ENCODE measurements at places on chromosomes 4 and X.

- no peak for DNase-seq
Measured at GRCh38 chr4:186829740-186830449, 106.2 kb upstream of the FAT1 start.

DNA sequence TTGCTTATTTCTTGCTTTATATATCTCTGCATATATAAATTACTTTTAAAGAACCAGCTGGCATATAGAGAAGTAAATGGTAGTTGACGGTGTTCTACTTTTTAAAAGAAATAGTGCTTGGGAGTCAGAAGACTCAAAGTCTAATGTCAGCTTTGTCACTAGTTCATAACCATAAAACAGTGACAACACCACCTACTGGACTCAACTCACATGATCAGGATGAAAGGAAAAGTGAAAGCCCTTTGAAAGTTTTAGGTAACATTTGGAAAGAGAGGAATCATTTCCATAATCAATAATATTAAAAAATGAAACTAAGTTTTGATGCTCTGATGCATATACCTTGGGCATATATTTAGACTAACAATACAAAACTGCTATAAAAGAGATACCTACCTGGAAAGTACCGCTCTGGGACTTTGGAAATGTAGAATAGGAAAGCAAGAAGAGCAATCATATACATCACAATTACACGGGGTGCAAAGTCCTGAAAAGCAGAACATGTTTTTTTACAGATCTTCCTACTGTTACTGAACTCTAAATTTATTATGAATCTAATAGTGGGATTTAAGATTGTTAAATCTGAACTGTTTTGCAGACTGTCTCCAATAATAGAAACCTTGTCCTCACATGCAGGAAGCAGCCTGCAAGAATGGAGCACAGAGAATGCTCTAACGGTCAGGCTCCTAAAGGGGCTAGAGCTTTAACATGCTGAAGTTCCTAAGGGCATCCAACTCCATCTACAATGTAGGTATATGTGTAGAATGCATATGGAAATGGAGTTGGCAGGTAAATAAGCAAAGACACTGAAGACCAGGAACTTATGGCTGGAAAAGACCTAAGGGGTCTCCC lies 15.6 kb downstream of the PAQR3 start:
- no peak for DNase-seq

GRCh38 chrX:108224218-108224617 lies 132.6 kb downstream of the ATG4A start:
- DNase-seq = no peak

DNA sequence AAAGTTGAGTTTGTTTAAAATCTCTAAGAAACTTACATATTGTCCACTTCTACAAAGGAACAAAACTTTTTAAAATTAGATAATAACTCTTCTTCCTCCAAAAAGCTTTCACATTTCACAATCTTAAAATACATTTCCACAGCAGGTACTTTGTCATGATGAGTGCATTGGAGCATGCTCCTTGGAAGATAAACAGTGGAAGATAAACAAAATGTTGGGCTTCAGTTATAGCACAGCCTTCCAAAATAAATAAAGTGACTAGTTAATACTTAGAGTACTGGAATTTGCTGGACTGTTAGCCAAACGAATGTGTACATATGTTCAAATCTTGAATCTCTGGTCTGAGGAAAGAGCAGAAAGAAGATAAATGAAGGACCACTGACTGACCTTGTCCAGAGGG lies 54.9 kb upstream of the PDE5A start:
- DNase-seq = no peak

DNA sequence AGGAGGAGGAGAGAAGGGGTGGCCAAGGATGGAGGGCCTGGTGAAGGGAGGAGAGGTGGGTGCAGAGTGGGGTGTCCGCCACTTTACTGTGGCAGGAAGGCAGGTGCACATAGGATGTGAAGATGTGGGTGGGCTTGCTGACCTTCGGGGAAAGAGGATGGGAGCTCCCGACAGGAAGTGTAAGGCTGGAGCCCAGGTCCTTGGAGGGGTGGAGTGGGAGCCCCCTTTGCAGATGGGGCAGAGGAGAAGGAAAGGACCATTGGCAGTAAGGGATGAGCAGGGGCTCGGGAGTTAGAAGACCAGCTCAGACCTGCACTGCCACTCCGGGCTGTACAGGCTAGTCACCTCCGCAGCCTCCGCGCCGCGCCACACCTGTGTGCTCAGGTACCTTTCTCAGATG lies 89.5 kb downstream of the EVC start:
- no peak for DNase-seq

DNA sequence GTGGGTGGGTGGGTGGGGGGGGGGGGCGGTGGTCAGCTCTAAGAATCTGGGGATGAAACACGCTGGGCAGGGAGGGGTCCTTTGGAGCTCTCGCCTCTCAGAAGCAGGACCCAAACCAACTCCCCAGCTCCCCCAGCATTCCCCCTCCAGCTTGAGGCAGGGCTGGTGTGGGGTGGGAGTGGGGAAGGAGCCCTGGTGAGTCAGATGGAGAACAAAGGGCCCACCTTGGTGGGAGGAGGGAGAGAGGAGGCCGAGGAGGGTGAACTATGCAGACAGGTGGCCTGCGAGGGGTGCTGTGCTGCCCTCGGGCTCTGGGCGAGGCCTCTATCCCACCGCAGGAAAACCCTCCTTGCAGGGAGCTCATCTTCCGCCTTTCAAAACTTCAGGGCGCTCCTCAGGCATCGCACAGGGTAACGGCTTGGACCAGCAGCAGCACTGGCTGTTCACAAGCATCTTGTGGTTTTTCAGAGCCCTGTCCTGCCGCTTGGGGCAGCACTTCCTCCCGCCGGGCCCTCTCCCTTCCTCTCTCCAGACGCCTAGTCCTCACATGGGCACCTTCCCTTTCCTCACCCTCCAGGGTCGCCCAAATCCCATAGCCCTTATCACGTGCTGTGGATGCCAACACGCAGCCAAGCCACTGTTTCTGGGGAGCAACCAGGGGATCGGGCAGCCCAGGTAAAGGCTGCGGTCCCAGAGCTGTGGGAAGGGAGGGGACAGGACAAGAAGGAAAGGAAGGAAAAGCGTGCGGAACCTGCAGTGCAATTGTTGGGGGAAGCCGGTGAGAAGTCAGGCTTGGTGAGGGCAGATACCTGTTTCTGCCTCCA lies 34.0 kb upstream of the GRPEL1 start:
- no peak for DNase-seq

GRCh38 chrX:19799319-19800182 lies 87.8 kb downstream of the SH3KBP1 start:
- no peak for DNase-seq

GRCh38 chr4:182139491-182139890 lies 103.7 kb upstream of the TENM3 start:
- no peak for DNase-seq

DNA sequence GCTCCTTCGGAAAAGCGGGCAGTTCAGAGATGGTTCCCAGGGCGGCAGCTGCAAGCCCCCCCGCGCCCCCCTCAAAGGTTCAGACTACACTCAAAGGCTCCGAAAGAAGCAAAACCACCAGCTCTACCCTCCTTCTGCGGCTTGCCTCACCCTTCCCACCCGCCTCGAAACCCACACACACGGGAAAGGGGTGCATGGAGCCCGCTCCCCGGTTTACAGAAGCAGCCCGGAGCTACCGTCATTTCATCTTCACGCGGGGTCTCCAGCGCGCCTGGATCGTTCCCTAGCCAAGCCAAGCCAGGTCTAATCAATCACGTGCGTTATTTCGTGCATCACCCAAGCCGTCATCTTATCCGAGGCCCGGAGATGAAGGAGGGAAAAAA lies 1.2 kb downstream of the NLGN4X start:
- DNase-seq = no peak

GRCh38 chr4:148120216-148120615 lies 322.0 kb downstream of the NR3C2 start:
- no peak for DNase-seq

- DNase-seq = no peak
Measured at GRCh38 chr4:83582289-83582785, 46.4 kb downstream of the GPAT3 start.

DNA sequence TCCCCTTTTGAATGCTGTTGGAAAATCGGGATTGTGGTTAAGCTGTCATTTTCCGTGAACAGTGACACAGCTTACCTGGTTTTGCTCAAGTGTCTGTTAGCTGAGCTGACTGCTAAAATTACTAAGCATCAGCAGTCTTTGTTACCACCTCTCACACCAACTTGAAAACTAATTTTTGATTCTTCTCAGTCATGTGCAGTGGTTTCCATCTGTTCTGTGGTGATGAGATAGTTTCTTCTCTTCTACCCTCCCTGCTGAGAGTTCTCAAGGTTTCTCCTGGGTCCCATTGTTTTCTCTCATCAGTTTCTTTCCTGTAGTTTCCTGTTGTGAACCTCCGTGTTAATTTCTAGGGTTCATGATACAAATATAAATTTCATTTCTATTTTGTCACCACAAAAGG lies 225.6 kb downstream of the ARHGAP10 start:
- no peak for DNase-seq

- no peak for DNase-seq
Measured at GRCh38 chr4:40562681-40563080, 67.0 kb downstream of the RBM47 start.

DNA sequence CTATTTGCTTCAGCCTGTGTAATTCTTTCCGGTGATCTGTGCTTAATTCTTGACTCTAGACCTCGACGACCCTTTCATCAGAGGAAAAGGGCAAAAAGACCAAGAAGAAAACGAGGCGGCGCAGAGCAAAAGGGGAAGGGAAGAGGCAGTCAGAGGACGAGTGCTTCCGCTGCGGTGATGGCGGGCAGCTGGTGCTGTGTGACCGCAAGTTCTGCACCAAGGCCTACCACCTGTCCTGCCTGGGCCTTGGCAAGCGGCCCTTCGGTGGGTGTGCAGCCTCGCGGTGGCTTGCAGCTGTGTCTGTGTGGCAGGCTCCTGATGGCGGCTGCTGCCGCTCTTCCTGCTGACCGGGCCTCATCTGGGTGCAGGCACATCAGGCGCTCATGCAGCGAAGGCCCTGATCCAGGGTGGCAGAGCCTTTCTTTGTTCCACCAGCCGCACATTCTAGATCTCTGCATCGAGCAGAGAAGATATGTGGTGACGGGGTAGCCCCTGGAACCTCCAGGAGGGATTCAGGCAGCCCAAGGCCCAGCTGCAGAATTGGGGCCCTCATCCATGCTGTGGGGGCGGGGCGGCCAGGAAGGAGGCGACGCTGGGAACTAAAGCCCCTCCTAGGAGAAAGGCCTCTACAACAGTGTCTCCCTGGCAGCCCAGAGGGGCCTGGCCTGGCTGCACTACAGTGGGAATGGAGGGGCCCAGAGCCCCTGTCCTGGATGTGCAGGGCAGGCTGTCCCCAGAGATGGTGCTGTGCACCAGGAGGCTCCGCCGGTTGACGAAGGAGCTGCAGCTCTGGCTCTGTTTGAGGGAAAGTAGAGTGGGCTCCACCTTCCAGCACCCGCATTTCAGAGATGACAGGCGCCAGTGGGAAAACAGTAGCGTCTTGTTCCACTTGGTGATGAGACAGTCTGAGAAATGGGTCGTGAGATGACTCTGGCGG lies 32.1 kb downstream of the NELFA start:
- DNase-seq = no peak

DNA sequence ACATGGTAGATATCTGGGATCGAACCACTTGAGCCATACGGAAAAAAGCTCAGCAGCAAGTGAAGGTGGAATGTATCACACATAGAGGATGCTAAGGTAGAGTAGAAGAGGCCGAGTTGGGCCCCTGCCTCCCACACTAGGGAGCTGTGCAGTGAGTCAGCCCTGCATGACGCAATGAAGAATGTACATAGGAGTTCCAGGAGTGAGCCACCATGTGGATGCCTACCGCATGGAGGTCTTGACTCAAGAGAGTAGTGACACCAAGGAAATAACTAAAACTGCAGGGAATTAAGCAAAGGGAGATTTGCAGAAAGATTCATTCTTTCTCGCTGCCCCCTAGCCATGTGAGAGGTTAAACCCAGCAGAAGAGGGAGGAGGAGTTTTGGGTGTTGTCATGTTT lies 389.6 kb upstream of the IGFBP7 start:
- DNase-seq = no peak

- DNase-seq = no peak
Measured at GRCh38 chr4:145805490-145805889, 125.5 kb downstream of the C4orf51 start.

DNA sequence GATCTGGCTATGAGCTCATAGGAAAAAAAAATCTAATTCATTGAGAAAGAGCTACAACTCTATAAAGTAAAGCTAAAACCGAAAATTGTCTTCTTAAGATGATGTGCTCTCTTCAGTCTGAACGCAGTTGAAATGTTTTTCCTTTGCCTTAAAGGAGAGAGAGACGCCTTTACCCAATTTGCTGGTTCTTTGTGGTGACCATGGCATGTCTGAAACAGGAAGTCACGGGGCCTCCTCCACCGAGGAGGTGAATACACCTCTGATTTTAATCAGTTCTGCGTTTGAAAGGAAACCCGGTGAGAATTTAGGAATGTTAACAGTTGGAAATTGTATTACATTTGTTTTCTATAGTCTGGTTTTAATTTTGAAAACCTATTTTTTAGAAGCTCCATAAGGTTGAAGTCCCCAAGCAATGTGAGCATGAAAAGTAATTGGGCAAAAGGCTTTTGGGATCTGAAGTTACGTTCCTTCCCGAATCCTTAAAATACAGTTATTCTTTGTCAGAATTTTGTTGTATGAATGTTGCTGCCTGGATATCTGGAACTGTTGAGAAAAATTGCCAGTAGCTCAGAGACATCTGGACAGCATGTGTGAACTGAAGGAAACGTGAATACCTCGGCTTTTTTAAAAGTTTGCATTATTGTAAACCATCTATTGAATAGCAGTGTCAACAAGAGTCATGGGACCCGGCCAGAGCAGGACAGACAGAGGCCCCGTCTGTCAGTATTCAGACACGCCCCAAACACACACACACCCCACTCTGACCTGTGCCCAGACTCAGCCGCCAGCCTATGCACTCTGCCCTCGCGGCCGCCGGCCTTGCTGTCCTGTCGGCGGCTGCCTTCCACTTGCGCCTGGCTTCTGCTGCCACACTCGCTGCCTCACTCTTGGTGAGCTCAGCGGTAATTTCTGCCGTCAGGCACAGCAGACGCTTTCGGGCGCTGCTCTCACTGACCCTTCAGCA lies 9.9 kb downstream of the PIGG start:
- no peak for DNase-seq

GRCh38 chr4:142081025-142081424 lies 444.6 kb downstream of the IL15 start:
- no peak for DNase-seq

DNA sequence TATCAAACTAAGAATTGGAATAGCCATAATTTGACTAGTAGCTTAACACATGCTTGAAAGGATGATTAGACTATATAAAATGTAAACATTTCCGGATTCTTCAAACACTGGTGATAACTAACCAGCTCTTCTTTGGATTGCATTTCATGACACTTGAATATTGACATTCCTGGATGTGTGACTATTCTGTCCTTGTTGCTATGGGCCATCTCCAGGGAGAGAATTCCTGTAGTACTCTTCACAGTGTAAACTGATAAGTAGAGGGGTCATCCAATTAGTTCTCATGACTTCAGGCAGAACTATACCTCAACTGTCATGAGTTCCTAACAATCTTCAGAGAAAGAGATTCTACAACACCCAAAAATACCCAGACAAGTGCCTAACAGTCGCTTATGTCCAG lies 1026.7 kb upstream of the TENM3 start:
- DNase-seq = no peak

DNA sequence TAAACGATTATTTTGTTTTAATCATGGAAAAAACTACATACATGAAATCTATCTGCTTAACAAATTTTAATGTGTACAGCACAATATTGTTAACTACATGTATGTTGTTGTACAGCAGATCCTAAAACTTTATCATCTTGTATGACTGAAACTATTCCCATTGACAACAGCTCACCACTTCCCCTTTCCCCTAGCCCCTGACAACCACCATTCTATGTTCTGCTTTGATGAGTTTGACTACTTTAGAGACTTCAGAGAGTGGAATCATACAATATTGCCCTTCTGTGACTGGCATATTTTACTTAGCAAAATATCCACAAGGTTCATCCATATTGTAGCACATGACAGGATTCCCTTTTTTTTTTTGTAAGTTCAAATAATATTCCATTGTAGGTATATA lies 185.9 kb downstream of the CFAP299 start:
- DNase-seq = no peak

All from thoracic aorta (tissue), 2 donors.